ENCODE measurements at places on chromosomes 7 and 10. TPM values are rescaled to one million over a fixed set of nuclear protein-coding genes. Genes with fewer than 3 reads are reported as not detected.

Gene EPO
- not detected for total RNA-seq

- no peaks in the 10 kb centered on the region for H3K27me3 ChIP-seq
- no peaks in the 10 kb centered on the region for H3K36me3 ChIP-seq
- H3K4me1 ChIP-seq = peaks cover 44% of the 10 kb centered on the region
Observed at GRCh38 chr7:33061282-33061937, 1.2 kb downstream of the NT5C3A start.

DNA sequence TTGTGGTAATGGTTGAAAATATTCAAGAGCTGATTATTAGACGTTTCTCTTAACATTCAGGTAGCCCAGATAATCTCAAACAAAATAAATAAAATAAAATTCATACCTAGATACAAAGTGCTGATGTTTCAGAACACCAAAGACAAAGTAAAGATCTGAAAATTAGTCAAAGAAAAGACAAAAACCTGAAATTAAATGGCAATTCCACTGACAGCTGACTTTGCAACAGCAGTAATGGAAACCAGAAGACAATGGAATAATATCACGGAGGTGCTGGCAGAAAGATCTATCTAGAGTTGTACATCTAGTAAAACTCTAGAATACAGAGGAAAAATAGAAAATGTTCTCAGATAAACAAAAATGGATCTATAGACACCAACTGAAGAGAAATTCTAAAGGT lies 58.0 kb upstream of the IKZF1 start:
- DNase-seq = no peak
- H3K27me3 ChIP-seq = no peaks in the 10 kb centered on the region
- H3K4me3 ChIP-seq = no peak overlapping the region
- H3K4me1 ChIP-seq = peaks cover 7% of the 10 kb centered on the region
- H3K27ac ChIP-seq = no peak overlapping the region

DNA sequence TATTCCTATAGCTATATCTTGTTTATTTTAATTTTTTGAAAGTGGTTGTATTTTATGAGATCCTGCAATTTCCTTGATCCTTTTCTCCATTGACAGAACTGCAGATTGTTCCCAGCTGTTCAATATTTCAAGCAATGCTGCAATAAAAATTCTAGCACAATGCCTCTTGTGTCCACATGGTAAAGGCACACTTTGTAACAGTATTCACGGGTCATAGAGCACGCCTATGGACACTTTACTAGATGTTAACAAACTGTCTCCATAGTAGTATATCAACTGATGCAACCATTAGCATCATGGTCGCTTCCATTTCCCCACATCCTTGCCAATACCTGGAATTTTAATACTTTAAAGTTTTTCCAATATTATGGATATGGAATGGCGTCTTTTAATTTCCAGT lies 123.9 kb upstream of the FZD8 start:
- DNase-seq = no peak
- H3K4me1 ChIP-seq = no peaks in the 10 kb centered on the region
- no peaks in the 10 kb centered on the region for H3K27me3 ChIP-seq
- H3K27ac ChIP-seq = no peak overlapping the region
- no peaks in the 10 kb centered on the region for H3K36me3 ChIP-seq

DNA sequence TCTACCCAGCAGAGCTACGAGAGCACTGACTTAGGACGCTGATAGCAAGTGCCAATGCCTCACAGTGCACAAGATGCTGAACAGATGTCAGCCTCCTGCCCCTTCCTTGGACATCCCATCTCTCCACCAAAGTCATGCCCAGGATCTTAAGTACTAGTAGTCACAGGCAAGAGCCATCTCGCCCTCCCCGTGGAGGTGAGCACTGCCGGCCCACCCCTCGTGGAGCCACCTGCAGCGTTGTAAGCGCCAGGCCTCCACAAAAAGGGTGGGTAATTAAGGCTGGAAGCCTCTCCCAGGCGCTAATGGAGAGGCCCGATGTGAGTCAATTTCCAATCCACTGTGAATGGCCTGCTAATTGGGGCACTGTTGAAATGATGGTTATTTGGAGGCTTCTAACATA lies 156.2 kb downstream of the GRID1 start:
- no peaks in the 10 kb centered on the region for H3K4me1 ChIP-seq
- DNase-seq = no peak
- H3K4me3 ChIP-seq = no peak overlapping the region
- H3K27me3 ChIP-seq = no peaks in the 10 kb centered on the region
- H3K36me3 ChIP-seq = no peaks in the 10 kb centered on the region

DNA sequence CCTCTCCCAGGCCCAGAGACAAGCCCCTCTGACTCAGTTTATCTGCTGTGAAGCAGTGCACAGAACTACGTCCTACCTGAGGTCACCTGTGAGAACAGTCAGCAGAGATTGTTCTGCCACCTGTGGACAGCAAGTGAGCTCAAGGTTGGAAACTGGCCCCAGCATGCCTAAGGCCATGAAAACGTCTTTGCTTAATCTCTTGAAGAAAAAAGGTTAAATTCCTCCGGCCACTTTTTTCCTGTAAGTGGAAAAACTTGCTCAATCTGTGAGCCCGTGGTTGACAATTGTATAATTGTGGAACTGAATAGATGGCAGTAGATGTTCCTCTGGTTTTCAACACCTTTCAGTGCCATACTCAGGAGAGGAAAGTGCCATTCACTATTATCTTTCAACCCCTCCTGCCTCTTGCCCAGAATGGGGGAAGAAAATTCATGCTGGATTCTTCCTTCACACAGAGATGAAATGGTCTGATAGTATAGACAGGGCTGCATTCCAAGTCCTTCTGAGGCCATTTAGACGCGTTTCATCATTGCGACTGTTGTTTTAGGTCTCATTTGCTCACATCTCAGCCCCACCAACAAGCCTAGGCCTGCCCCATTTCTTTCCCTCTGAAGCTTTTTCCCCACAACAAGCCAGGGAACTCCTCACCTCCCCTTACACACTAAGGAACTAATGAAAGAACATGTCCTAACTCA lies 292.9 kb downstream of the FZD1 start:
- no peaks in the 10 kb centered on the region for H3K4me1 ChIP-seq
- no peaks in the 10 kb centered on the region for H3K27me3 ChIP-seq
- DNase-seq = no peak

GRCh38 chr10:76429368-76430060 lies 998.1 kb downstream of the LRMDA start:
- H3K27ac ChIP-seq = no peak overlapping the region
- H3K4me1 ChIP-seq = no peaks in the 10 kb centered on the region
- H3K36me3 ChIP-seq = no peaks in the 10 kb centered on the region
- no peak for DNase-seq
- H3K27me3 ChIP-seq = no peaks in the 10 kb centered on the region
- H3K4me3 ChIP-seq = no peak overlapping the region

DNA sequence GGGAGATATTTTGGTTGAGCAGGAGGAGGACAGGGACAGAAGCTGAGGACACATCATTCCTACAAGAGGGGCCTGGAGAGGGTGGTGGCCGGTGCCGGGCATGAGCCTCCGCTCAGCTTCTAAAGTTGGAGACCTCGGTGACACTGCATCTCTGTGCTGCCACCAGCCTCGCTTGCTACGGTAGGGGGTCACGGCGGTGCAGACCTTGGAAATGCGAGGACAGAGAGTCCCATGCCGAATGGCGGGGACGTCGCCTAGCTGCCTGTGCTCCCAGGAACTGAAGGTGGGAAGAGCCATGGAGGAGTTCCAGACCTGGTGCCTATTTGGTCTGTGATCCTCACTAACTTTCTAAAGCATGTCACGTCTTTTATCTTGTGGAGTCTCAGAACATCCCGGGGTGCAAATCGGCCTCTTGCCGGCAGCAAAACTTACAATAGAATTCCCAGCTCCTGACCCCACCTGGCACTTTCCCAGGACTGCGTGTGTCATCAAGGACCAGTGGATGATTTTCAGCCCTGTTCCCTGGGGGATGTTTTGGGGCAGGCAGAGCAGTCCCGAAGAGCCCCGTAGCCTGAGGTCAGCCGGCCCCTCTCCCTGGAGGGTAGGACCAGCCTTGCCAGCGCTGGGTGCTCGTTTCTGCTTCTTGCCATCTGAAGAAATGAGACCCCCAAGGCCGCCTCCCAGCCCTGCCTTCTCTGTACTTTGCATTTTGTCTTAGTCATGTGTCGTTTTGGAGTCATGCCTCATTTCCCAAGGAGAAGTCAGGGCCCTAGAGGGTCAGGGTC lies 205.8 kb upstream of the SHH start:
- H3K27ac ChIP-seq = no peak overlapping the region
- no peak overlapping the region for H3K4me3 ChIP-seq
- no peaks in the 10 kb centered on the region for H3K27me3 ChIP-seq
- no peak for DNase-seq
- H3K4me1 ChIP-seq = no peaks in the 10 kb centered on the region

- no peaks in the 10 kb centered on the region for H3K4me1 ChIP-seq
- H3K4me3 ChIP-seq = no peak overlapping the region
- no peak for DNase-seq
- no peaks in the 10 kb centered on the region for H3K27me3 ChIP-seq
Observed at GRCh38 chr7:681551-682307, 44.8 kb upstream of the DNAAF5 start.

GRCh38 chr10:119483001-119483400 lies 59.5 kb downstream of the RGS10 start:
- H3K27ac ChIP-seq = no peak overlapping the region
- DNase-seq = no peak
- peaks cover 17% of the 10 kb centered on the region for H3K4me1 ChIP-seq
- no peaks in the 10 kb centered on the region for H3K27me3 ChIP-seq
- no peaks in the 10 kb centered on the region for H3K36me3 ChIP-seq

DNA sequence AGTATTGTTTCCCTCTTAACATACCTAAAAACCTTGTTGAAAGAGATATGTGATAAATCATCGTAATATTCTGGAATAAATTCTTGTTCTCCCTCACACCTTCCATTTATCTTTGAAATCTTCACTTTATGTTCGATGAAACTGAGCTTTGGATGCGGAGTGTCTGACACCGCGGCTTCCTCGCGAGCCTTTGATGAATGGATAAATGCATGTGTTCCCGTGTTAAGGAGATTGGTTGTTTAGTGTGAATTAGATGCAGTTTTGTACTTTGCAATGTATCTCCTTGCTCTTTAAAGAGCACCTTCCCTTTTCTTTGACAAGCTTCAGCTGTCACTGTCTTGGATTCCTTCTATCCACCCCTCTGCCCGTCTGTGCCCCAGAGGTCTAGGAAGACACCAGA lies 138.1 kb downstream of the DOCK1 start:
- H3K36me3 ChIP-seq = no peaks in the 10 kb centered on the region
- H3K27ac ChIP-seq = no peak overlapping the region
- no peak for DNase-seq
- H3K27me3 ChIP-seq = no peaks in the 10 kb centered on the region

DNA sequence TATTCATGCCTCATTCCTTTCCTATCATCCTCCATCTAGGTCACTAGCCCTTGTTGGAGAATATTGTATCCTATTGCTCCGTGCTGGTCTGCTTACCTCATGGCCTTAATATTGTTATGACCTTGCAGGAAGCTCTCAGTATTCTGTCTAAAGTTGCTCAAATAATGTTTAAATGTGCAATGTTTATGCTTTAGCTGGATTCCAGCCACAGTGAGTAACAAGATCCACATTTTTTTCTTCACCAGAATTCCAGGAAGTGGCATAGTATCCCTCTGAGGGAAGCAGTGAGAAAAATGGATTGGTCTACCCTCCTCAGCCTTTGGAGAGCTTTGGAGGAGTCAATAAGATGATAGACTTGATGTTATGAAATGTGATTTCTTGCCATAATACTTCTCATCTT lies 402.6 kb downstream of the NRG3 start:
- no peaks in the 10 kb centered on the region for H3K36me3 ChIP-seq
- DNase-seq = no peak
- no peaks in the 10 kb centered on the region for H3K27me3 ChIP-seq
- H3K4me1 ChIP-seq = no peaks in the 10 kb centered on the region

Measured in CD4-positive, alpha-beta memory T cell (primary cell).